GOT3 (cell line): ENCODE measurements at places on chromosomes 6 and 20.

DNA sequence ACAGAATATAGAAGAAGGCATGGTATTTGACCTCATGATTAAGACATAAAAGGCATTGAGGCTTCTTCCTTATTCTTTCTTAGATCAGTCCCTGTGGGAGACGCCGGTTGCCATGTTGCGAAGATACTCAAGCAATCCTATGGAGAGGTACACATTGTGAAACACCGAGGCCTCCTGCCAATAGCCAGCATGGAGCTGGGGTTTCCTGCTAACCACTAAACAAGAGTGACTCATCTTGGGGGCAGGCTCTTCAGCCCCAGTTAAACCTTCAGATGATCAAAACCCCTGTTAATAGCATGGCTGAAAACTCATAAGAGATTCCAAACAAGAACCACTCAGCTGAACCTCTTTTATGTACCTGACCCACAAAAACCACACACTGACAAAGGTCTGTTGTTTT, 478.8 kb downstream of the CD83 start:
- no peak for DNase-seq

- DNase-seq = peak; percentile 32
Observed at GRCh38 chr20:58555078-58555765, 40.0 kb upstream of the APCDD1L start.

DNA sequence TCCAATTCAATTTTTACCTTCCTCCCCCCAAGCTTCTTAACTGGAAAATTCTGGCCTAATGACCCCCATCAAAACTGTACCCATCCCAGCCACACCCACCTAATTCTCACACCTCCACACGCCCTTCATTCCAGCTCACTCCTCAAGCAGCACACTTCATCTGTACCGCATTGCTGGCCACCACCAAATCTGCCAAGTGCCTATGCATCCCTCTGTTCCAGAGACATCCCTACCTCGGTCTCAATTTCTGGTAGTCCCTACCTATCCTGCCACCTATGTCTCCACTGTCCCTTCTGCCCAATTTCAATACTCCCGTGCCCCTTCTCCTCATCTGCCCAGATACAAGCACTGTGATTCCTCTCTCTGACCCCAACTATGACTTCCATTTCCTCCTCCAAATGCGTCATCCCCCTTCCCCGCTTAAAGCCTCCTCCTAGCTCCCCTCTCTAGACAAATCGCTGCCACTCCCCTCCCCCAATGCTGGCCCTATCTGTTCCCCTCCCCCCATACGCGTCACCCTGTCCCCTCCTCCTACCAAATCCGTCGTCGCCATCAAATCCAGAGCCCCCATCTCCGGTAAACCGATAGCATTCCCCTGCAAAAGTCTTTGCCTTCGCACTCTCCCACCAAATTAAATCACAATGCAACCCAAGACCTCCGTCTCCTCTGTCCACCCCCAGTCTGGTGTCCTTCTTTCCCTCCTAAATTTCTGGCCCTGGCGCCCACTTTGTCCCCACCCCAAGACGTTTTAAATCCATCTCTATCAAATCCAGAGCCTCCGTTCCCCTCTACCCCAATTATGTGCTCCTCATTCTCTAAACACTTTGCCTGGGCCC, 1.2 kb downstream of the MTCH1 start:
- no peak for DNase-seq

DNA sequence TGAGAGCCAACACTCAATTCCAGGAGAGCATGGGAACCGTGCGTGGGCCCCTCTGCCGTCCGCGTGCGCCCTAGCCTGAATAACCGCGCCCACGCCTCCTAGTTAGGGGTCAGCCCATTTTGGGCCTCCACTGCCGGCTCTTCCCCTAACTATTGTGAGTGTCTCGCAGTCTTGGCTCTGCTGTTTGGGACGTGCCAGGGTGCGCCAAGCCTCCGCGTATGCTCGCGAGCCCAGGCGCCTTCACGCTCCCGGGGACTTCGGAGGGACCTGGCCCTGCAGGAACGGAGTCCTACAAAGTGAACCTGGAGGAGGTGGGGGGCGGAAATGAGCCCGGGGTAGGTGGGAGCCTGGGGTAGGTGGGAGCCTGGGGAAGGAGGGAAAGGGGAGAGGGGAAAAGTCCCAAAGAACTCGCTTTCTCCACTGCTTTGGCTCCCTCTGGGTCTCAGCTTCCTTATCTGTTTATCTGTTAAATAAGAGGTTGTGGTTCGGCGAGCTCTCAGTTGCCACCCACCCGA, 873 bp upstream of the GCM2 start:
- DNase-seq = no peak

- no peak for DNase-seq
Observed at GRCh38 chr6:37187321-37188022, 17.5 kb downstream of the PIM1 start.

GRCh38 chr6:16973545-16974386, 128.1 kb upstream of the STMND1 start:
- no peak for DNase-seq
